ENCODE measurements at places on chromosomes 6 and 20.

- DNase-seq, result no peak
Observed at GRCh38 chr6:35942355-35942754, 21.5 kb upstream of the SRPK1 start.

GRCh38 chr6:20227350-20227749, 15.1 kb upstream of the MBOAT1 start:
- no peak for DNase-seq

DNA sequence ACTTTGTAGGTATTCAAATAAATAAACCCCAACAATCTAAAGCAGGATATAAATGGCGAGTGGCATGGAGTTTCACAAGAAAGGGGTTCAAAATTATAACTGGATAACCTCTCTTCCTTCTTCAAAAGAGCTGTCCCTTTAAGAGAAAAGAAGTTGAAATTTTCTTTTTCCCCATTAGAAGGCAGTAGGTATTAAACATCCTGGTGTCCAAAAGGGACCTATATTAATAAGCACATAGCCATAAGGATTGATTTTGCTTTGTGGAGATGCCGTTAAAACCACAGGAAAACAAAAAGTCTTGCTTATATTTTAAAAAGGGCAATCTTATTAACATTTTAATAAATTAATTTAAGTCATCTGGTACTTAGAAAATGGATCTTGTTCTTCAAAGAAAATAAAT, 76.5 kb downstream of the LYRM4 start:
- DNase-seq, result no peak

- DNase-seq, result no peak
Observed at GRCh38 chr6:6900569-6901204, 207.1 kb upstream of the RREB1 start.
